Brain (organoid and tissue), 16 donors: ENCODE measurements at places on chromosomes 13 and 19. TPM values are rescaled to one million over a fixed set of nuclear protein-coding genes. Genes with fewer than 3 reads are reported as not detected.

DNA sequence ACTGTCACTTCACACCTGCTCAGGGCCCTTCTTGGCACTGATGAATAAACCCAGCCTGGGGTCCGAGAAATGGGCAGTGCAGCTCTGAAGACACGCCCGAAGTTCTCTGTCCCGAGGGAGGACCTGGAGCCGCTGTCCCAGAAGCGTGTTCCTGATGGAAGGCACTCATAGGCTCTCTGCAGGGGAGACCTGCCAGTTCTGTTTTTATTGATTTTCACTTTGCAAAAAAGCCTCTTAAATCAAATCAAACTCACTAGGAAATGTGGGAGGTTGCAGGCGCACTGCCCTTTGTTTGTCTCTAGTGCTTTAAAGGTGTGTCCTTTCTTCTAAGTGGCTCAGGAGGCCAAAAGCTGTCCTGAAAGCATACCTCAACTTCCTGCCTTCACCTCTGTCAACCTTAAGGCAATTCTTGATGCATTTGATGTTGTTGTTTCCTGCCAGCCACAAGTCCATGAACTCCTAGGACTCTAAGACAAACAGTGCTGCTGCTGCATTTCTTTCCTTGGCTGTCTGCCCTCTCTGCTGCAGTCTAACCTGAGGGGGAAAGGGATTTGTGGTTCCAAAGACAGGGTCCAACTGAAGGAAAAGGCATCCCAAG lies 663.2 kb downstream of the UQCRFS1 start:
- DNase-seq: no peak

DNA sequence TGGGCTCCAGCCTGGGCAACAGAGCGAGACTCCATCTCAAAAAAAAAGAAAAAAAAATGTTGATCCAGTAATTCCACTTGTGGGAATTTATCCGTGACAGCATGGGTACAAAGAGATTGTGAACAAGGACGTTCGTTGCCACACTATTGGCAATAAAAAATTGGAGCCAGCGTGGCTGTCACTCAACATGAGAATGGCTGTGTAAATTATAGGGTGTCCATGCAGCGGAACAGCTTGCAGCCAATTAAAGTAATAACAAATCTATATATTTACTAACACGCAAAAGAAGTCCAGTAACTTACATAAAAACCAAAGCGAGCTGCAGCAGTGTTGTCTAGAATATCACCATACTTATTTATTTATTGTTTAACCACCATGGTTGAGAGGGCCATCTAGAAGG lies 19.3 kb downstream of the DPF1 start:
- DNase-seq: no peak

C1QTNF9 gene
- not detected for polyA plus RNA-seq

DNA sequence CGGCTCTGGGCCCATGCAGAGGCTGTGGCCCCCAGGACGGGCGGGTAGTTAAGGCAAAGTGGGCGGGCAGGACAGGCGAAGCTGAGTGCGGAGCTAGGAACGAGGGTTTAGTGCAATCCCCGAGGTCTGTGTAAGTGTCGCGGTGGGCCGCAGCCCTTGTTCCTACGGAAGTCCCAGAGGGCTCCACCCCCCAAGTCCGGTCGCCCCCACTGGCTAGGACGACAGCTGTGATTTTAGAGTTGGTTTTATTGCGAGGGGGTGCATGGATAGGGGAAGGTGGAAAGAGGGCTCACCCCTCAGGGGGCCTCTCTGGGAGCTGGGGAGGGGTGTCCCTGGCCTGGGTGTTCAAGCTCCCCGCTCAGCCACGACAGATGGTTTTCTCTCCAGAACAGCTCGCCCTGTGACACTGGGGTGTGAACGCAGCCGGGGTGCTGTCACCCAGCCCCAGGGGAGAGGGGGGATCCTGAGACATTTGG lies 21.7 kb downstream of the ZBTB7A start:
- DNase-seq: no peak

- DNase-seq: no peak
These were observed 11.6 kb upstream of the PGLS start for GRCh38 chr19:17499648-17500446.

TNFSF9 gene
- polyA plus RNA-seq: 1.2 TPM

DNA sequence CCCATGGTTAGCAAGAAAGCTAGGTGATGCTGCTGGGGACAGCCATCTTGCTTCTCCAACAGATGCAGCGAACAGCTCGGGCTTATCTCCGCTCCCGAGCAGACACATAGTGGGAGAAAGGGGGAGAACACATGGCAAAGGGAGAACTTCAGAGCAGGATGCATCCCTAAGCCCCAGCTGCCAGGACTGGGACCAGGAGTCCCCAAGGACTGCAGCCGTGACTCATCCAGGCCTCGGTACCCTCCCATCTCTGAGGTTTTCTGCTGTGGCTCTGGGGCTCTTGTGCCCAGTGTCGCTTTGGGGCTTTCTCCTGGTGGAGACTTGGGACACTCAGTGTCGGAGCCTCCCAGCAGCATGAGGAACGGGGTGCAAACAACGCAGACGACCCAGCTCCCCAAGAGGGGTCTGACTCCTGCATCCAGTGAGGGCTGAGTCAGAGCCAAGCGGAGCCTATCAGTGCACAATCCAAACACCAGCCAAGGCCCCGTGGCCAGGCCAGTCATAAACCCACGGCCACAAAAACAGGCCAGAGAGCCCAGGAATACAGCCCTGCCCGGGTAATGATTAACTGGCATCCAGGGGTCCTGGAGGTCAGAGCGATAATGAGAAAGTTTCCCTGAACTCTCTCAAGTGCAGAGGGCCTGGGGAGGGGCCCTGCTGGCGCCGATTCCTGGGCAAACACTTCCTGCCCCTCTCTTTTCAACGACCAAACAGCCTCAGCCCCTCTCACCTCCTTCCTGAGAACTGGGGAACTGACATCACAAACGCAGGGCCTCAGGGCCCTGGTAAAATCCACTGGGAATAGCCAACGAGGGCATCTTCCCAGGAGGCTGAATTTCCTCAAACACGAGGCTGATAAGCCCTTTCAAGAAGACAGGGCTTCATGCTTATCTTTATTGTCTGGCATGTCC lies 202.9 kb downstream of the USP12 start:
- DNase-seq: no peak

DNA sequence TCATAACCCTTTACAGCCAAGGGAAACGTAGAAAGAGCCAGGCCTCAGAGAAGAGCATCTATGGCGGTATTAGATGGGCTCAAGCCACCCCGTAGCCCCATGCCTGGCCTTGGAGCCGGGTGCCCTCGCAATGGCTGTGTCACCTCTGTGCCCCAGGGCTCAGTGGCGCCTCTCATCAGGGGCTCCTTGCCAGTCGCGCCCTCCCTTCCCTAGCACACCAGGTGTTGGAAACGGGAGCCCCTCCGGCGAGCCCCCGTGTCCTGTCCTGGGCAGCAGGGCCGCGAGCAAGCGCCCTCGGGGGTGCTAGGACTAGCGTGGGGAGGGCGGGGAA lies 453 bp downstream of the ZNF256 start:
- DNase-seq: no peak

C5AR1 gene
- 3.2 TPM for polyA plus RNA-seq

DNA sequence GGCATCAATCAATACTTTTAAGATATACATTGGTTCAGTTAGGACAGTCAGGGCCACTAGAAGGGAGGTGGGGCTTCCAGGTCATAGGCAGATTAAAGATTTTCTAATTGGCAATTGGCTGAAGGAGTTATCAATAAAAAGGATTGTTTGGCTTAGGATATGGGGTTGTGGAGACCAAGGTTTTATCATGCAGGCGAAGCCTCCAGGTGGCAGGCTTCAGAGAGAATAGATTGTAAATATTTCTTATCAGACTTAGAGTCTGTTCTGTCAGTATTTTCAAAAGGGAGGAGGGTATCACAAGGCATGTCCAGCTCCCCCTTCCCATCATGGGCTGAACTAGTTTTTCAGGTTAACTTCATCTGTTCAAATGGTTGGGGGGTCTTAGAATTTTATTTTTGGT lies 77.4 kb upstream of the FARP1 start:
- no peak for DNase-seq

DNA sequence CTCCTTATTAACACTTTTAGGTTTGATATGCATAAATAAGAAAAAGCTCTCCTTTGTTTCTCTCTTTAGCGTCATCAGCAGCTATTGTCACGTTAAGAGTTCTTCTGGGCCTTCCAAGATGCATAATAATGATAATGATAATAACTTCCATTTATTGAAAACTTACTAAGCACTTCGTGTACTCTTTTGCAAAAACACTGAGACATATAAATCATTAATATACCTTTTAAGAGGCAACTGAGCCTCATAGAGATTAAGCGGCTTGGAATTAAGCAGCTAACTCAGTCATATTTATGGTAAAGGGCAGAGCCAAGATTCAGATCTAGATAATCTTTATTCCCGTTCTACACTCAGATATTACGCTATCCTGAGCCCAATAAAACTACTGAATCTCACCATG lies 1105.1 kb downstream of the OLFM4 start:
- DNase-seq: no peak

DNA sequence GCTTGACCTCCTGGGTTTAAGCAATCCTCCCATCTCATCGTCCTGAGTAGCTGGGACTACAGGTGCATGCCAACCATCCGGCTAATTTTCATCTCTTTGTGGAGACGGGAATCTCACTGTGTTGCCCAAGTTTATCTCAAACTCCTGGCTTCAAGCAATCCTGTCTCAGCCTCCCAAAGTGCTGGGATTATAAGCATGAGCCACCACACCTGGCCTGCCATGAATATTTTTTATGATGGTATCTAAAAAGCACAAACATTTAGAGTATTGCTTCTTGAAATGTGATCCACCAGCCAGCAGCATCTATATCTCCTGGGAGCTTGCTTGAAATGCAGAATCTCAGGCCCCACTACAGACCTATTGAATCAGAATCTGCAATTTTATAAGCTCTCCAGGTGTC lies 111.2 kb upstream of the CLDN10 start:
- DNase-seq: no peak

CLEC17A gene
- polyA plus RNA-seq: not detected

GRCh38 chr13:99033814-99034213 lies 56.0 kb upstream of the DOCK9 start:
- peak; percentile 74 for DNase-seq

IGFL3 gene
- polyA plus RNA-seq: not detected

ZNF83 gene
- polyA plus RNA-seq: 7.5 TPM
